ENCODE measurements at places on chromosomes 16 and 17.

DNA sequence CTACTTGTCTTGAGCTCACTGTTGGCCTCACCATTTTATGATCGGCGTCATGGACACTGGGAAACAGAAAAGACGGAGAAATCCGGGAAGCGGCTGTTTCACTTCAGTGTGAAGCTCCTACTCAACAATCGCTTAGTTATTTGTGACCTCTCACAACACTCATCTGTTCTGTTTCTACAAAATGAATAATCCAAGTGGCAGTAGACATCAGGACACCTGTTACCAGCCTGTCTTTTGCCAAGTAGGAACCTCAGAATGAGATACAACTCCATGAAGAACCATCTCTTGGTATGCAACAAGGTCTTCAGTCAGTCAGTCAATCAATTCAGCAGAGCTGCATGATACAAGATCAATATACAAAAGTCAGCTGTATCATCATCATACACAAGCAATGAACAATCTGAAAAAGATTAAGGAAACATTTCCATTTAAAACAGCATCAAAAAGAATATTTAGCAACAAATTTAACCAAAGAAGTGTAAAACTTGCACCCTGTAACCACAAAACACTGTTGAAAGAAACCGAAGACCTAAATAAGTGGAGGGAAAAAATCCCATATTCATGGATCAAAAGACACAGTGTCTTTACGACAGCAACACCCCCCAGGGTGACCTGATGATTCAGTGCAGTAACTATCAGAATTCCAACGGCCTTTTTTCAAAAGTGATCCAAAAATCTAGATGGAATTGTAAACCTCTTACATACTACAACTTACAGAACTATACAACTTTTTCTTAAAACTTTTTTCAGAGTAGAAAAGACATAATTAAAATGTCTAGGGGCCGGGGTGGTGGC is 63.4 kb downstream of the ANKRD11 start:
- DNase-seq: no peak

- peak; percentile 94 for DNase-seq
Measured at GRCh38 chr16:66741169-66741900, 10.1 kb downstream of the DYNC1LI2 start.

DNA sequence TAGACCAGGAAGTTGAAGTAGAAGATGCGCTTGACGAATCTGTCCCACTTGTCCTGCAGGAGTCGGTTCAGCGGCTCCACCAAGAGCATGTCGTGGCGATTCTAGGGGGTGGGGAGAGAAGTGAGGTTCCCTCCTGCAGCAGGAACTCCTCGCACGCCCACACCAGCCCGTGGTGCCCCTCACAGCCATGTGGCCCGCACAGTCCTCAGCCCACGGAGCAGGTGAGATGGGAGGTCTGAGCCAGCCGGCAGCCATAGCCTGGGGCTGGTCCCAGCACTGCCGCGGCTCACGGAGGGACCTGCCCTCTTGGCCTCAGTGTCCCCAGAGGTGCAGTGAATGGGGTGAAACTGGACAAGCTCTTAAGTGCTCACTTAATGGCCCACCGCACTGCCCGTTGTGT is 23.4 kb downstream of the TRPV1 start:
- DNase-seq: no peak

DNA sequence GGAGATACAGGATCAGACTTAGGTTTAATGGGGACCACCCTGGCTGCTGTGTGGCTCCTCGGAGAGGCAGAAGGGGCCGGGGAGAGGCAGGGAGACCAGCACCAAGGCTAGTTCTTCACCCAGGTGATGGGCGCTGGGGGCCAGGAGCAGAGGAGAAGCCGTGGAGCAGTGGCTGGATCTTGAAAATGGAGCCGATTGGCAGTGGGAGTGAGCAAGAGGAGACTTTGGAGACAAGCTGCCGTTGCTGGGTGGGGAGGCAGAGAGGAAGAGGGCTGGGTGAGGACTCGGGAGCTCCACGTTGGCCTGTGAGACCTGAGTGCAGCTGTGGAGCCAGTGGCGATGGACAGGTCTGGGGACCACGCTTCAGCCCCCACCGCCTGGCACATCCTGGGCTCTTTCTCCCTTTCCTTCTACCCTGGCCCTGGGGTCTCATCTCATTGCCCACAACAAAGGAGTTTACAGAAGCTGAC is 9.0 kb downstream of the RAB11FIP4 start:
- DNase-seq: no peak

GRCh38 chr17:9676820-9677310 is 31.5 kb downstream of the USP43 start:
- DNase-seq: no peak

GRCh38 chr17:56497132-56497531 is 96.4 kb upstream of the NOG start:
- DNase-seq: no peak
